Stimulated activated CD4-positive, alpha-beta T cell treated with anti-CD3 and anti-CD28 coated beads, Interleukin-4, amount 100 ng/mL, for 4 hours (primary cell): ENCODE measurements at places on chromosomes 3 and 15.

- DNase-seq = no peak
These were observed 36.8 kb downstream of the MUC4 start for GRCh38 chr3:195774917-195775316.

- DNase-seq = no peak
These were observed 392.8 kb upstream of the WNT5A start for GRCh38 chr3:55879901-55880331.

GRCh38 chr3:154310840-154311239, 13.4 kb downstream of the DHX36 start:
- no peak for DNase-seq

DNA sequence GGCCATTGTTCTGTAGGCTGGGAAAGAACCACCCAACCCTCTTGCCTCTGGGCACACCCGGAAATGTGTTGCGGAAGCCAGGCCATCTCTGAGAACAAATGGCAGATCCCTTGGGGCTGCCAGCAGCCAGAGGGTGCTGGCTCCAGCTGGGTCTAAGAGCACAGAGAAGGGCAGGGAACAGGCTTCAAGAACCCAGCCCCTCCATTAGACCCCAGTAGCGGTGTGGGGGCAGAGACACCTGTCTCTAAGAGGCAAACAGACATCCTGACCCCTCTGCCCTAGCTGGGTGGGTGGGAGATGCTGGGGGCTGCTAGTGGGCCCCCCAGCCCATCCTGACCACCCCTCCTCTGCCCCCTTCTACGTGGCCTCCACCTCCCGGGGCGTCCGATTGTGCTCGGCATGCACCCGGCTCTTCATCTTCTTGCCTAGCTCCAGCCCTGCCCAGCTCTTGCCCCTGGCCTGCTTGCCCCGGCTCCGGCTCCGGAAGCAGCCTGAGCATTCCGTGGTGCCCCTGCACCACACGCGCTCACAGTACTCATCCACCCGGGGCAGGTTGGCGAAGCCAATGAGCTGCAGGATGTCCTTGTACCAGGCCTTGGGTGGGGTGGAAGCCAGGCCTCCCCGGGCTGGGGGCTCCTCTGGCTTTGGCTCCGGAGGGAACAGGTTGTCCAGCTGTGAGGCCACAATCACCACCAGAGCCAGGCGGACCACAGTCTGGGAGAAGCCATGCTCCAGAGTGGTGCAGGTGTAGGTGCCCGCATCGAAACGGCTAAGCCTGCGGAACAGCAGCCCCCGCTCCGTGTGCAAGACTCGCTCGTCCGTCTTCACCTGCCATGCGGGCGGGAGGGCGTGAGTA, 9.4 kb downstream of the SEMA3G start:
- no peak for DNase-seq

DNA sequence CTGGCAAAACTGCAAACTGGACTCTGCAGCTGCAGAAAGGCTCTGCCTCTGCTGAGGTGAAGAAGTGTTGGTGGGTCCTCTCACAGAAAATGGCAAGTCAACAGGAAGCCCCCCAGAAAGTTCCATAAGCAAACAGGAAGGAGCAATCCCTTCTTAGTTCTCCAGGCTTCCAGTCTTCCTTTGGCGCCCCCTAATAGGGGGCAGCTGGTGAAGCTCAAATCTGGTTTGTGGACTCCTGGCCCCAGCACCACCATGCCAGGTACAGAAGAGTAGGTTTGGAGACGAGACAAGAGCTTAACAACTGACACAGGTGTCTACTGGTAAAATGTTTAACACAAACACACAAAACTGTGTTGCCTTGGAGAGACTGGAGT, 35.5 kb downstream of the LEO1 start:
- DNase-seq = no peak

GRCh38 chr3:179822296-179822695, 169.5 kb downstream of the USP13 start:
- DNase-seq = no peak

DNA sequence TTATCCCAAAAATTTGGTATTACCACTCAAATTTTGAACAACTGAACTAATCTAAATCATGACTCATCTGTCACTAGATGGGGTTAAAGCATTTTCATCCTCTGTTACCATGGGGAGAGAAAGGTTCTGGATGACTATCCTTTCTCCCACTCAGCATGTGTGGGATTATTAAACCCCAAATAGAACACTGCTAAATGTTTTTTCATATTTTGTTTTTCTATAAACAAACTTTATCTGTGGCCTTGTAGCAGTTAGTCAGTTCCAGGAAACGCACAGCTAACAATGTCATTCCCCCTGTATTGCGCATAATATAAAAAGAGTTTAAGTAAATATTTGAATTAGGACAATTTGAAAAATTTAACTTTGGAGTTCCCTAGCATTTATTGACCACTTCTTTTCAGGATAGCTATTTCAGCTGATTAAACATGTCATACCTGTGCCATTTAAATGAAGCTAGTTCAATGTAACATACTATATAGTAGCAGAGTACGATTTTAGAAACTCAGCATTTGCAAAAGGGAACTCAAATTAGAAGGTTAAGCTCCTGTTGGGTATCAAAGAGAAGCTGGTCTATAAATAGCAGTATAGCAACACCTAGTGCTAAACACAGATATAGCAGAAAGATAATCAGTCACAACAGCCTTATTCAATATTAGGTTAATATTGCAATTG, 9.2 kb upstream of the TMEM212 start:
- DNase-seq = no peak

DNA sequence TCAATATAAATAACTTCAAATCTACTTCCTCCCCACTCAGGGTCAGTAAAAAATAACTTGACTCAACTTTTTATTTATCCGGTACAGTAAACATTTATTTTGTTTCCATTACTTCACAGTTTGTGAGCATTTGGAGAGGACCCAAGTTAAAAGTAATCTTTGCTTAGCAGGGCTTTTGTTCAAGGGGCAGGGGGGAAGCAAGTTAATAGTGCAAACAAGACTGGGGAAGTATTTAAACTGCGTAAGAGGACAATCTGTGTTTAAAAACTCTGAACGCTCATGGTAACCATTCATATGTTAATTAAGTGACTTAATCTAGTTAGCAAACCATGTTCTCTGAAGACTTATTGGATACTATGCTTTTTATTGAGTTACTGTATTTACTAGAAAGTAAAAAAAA, 346.2 kb downstream of the SLC9A9 start:
- DNase-seq = no peak

DNA sequence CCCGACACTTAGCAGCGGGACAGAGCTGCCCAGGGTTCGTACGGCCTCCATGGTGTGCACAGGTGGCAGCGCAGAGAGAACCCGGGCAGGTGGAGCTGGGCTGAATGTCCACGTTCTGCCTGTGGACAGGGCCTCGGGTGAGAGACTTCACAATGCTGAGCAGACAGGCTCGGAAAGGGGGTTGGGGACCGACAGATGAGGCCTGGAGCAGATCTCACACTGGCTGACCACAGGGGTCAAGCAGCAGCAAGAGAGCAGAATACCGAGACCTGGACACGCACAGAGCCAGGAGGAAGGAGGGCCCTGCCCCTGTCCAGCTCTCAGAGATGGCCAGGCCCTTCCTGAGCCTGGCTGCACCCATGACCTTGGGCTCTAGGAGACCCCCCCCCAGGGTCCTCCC, 83.0 kb downstream of the VGLL4 start:
- no peak for DNase-seq

DNA sequence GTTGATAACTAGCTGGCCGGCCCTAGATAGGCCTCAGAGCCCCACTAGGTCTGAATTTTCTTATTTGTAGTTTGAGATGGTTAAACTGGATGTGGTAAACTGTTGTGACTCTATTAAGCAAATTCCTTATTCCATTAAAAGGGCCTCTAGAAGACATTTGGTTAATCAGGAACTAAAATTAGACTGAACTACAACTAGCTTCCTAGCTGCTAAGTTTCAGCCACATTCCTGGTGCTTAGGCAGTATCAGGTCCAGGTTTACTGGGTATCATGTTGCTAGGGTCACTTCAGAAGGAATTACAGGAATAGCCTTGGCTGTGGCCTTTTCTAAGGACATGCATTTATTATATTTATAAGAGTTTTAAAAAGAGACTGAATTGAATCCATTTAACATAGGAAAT, 136.3 kb downstream of the PLD1 start:
- DNase-seq = no peak

GRCh38 chr3:15728766-15729165, 69.0 kb downstream of the ANKRD28 start:
- DNase-seq = no peak

DNA sequence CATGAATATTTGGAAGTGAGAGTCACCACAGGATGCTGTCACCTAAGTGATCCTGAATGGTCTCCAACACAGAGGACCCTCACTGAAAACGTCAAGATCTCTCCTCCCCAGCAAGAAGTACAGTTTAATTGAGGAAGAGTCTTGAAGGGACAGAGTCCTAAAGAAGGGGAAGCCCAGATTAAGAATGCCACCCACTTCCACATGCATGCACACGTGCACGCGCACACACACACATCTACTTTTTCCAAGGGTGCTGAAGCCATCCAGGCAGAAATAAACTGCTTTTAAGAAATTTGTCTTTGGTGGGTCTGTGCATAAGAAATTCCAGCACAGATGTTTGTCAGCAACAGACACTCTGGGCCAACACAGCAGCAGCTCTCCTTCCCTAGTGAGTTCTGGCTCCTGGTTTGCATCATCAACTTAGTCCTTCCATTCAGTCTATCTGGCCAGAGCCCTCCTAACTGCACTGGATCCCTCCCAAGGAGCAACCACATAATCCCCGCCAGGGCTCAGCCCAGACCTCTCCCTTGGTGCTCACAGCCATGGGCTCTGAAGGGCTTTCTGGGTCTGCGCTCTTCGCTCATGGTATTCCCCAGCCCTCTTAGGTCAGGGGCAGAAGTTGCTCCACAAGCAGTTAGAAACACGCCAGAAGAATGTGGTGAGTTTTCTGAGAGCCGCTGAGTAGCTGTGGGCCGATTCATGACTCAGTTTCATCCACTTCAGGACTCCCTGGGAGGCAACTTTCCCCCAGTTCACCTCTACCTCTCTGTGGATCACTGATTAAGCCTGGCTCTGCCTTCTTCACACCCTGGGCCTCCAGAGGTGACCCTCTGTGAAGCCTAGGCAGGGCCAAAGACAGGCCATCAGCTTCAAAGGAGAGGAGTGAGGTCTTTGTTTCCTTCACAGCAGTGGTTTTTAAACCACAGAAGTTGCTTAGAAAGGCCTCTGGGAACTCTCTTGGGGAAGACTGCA, 132.6 kb upstream of the LIPC start:
- no peak for DNase-seq

DNA sequence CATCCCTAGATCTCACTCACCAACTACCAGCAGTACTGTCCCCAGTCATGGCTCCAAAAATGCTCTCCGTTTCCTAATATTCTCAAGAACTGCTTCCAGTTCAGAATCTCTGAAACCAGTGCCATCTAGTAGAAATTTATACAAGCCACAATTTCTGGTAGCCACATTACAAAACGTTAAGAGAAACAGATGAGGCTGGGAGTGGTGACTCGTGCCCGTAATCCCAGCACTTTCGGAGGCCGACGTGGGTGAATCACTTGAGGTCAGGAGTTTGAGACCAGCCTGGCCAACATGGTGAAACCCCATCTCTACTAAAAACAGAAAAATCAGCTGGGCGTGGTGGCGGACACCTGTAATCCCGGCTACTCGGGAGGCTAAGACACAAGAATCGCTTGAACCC, 78.4 kb upstream of the RAD18 start:
- DNase-seq = no peak

GRCh38 chr15:68503791-68504680, 72.1 kb upstream of the ITGA11 start:
- no peak for DNase-seq

GRCh38 chr3:118478706-118479276, 555.9 kb downstream of the IGSF11 start:
- no peak for DNase-seq

- peak; percentile 17 for DNase-seq
These were observed 72.8 kb upstream of the RBM5 start for GRCh38 chr3:50015918-50016317.

DNA sequence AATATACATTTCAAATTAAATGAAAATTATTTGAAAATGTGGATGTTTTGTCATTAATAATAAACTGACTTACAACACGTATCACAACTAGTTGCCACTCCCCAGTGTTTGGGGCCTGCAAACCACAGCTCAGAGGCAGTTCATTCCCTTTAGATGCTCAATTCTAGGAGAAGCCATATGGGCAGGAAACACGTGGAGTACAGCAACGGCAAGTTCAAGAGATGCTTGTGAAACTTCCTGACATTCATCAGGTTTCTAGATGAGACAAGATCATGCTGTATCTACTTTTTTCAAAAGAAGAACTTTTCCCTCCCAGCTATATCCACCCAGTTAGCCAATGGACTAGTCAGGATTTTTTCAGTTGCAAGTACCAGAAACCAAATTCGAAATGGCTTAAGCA, 17.6 kb upstream of the PLA2G4D start:
- DNase-seq = no peak

DNA sequence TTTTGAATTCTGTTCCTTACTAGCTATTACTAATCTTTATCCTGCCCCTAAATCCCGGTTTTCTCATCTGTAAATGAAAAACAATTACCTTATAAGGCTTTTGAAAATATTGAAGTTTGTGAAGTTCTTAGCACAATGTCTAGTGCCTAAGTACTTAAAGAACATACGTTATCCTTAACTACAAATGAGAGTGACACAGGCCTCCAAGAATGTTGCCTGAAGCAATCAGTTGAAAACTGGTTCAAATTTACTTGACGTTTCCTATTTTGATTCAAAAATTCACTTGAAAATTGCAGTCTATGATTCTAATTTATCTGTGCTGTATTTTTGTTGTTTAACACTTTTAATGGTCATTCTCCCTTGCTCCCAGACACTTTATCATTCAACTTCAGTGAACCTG, 3.2 kb downstream of the SENP7 start:
- no peak for DNase-seq

GRCh38 chr3:12513694-12514446, 29.6 kb downstream of the TSEN2 start:
- no peak for DNase-seq

GRCh38 chr3:49601358-49602048, 47.2 kb downstream of the BSN start:
- DNase-seq = no peak

DNA sequence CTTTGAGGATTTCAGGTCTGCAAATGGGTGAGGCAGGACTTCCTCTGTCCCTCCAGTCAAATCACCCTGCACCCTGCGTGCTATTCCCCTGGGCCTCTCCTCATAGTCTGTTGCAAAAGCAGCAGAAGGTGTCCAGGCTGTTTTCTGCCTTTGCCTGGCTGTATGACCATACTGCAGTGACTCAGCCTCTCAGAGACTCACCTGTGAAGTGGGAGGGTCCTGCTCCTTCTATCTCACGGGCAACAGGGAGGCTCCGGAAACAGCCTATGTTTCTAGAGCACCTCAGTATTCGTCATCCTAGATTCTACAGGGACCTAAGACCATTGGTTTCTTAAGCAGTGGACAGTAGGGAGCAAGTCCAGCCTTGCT, 216.4 kb downstream of the TLE3 start:
- DNase-seq = no peak
